HL-60 (cell line): ENCODE measurements at places on chromosomes 11 and 22.

- DNase-seq: no peak
These were observed 136.4 kb downstream of the TRIM44 start for GRCh38 chr11:35798983-35799382.

- no peak for DNase-seq
These were observed 16.8 kb downstream of the LUZP2 start for GRCh38 chr11:24513479-24514218.

DNA sequence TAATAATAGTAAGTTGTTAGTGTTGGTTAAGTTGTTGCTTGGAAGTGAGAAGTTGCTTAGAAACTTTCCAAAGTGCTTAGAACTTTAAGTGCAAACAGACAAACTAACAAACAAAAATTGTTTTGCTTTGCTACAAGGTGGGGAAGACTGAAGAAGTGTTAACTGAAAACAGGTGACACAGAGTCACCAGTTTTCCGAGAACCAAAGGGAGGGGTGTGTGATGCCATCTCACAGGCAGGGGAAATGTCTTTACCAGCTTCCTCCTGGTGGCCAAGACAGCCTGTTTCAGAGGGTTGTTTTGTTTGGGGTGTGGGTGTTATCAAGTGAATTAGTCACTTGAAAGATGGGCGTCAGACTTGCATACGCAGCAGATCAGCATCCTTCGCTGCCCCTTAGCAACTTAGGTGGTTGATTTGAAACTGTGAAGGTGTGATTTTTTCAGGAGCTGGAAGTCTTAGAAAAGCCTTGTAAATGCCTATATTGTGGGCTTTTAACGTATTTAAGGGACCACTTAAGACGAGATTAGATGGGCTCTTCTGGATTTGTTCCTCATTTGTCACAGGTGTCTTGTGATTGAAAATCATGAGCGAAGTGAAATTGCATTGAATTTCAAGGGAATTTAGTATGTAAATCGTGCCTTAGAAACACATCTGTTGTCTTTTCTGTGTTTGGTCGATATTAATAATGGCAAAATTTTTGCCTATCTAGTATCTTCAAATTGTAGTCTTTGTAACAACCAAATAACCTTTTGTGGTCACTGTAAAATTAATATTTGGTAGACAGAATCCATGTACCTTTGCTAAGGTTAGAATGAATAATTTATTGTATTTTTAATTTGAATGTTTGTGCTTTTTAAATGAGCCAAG, 2.7 kb downstream of the NEAT1 start:
- no peak for DNase-seq

GRCh38 chr11:46277313-46277621, 195 bp upstream of the CREB3L1 start:
- DNase-seq: no peak
